ENCODE measurements at places on chromosomes 12 and 14. TPM values are rescaled to one million over a fixed set of nuclear protein-coding genes. Genes with fewer than 3 reads are reported as not detected.

The RBP5 gene
- 1.9 TPM for polyA plus RNA-seq

The CLEC2A gene
- polyA plus RNA-seq = not detected

The BLTP3B gene
- 9.6 TPM for polyA plus RNA-seq

The PLEKHD1 gene
- not detected for polyA plus RNA-seq

The FAM181A gene
- polyA plus RNA-seq = not detected

The RPGRIP1 gene
- 0.07 TPM for polyA plus RNA-seq

The LALBA gene
- polyA plus RNA-seq = not detected

The OTOGL gene
- polyA plus RNA-seq = 0.03 TPM

The ALDH1L2 gene
- 12.7 TPM for polyA plus RNA-seq

The FOXN4 gene
- 0.04 TPM for polyA plus RNA-seq

The SLC6A15 gene
- polyA plus RNA-seq = 0.06 TPM

The ZNF385A gene
- polyA plus RNA-seq = 2.3 TPM

The TAS2R30 gene
- not detected for polyA plus RNA-seq

The STAT2 gene
- polyA plus RNA-seq = 56.5 TPM

The ZFYVE1 gene
- polyA plus RNA-seq = 6.7 TPM

The CEP170B gene
- polyA plus RNA-seq = 17.1 TPM

The C12orf50 gene
- polyA plus RNA-seq = not detected

The DAO gene
- not detected for polyA plus RNA-seq

The TAS2R7 gene
- polyA plus RNA-seq = not detected
